ENCODE measurements at places on chromosomes 5 and 9. TPM values are rescaled to one million over a fixed set of nuclear protein-coding genes. Genes with fewer than 3 reads are reported as not detected.

GRCh38 chr9:100131216-100131615 lies 32.2 kb downstream of the INVS start:
- no peak overlapping the region for H3K4me3 ChIP-seq
- H3K36me3 ChIP-seq: peaks cover 15% of the 10 kb centered on the region
- no peak overlapping the region for H3K27ac ChIP-seq

GRCh38 chr9:137161558-137162486 lies 8.0 kb downstream of the LRRC26 start:
- no peak for DNase-seq
- H3K27ac ChIP-seq: no peak overlapping the region
- peaks cover 18% of the 10 kb centered on the region for H3K27me3 ChIP-seq

DNA sequence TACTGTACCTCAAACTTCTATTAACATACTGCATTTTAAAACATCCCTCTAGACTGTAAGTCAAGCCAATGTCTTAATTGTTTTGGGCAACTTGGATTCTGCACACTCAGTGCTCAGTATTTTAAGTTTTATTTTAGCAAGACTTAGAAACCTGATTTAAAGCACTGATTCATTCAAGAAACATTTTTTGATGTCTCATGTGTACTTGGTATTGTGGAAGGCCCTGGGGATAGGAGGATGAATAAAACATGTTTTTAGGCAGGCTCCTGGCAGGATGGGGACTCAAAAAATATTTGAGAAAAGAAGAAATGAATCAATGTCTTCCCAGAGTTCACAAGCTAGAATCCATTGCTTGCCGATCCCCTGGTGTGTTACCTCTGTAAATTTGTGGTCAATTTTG lies 334.0 kb upstream of the PUM3 start:
- DNase-seq: no peak
- H3K27me3 ChIP-seq: peaks cover 7% of the 10 kb centered on the region
- H3K36me3 ChIP-seq: no peaks in the 10 kb centered on the region
- no peak overlapping the region for H3K4me3 ChIP-seq
- peaks cover 2% of the 10 kb centered on the region for H3K4me1 ChIP-seq
- no peak overlapping the region for H3K27ac ChIP-seq

DNA sequence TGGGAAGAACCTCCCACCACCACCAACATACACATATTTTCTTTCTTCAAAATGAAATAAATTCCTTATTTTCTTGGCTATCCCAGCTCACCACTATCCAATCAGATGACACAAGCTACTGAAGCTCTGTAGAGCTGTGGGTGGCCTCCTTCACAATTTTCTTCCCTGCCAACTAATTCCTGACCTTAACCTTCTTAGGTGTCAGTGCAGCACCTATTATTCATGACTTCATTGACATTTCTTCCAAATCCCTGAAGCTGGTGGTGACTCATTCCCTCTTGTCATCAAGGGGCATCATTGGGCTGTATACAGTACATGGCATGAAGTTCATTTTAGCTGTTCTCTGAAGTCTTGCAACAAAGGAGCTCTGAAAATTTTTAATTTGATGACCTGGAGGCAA lies 42.0 kb upstream of the ADRA1B start:
- H3K27me3 ChIP-seq: peaks cover 10% of the 10 kb centered on the region
- no peak for DNase-seq
- H3K4me3 ChIP-seq: no peak overlapping the region

GRCh38 chr5:127650649-127651048 lies 1.8 kb downstream of the CTXN3 start:
- no peaks in the 10 kb centered on the region for H3K4me1 ChIP-seq
- H3K27ac ChIP-seq: no peak overlapping the region
- H3K27me3 ChIP-seq: peaks cover 8% of the 10 kb centered on the region
- no peak overlapping the region for H3K4me3 ChIP-seq
- no peaks in the 10 kb centered on the region for H3K36me3 ChIP-seq
- no peak for DNase-seq

GRCh38 chr9:113951032-113951372 lies 74.9 kb downstream of the ZNF618 start:
- H3K4me1 ChIP-seq: peaks cover 11% of the 10 kb centered on the region
- H3K27ac ChIP-seq: no peak overlapping the region
- H3K27me3 ChIP-seq: no peaks in the 10 kb centered on the region
- H3K36me3 ChIP-seq: no peaks in the 10 kb centered on the region

DNA sequence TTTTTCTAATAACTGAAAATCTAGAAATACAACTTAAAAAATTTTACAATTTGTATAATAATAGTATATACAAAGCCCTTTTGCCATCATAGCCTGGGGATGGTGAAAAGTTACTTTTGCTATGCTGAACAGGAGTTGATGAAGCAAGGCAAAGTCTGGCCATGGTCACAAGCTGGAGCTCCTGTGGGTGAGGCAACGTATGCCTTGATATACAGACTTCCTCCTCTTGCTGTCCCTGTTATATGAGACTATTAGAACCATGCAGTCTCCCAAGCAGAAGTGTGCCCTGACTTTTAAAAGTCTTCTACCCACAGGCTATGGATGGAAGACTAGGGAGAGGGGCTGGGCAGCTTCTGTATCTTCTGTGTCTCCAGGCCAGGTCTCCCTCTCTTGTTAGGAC lies 15.7 kb downstream of the FAM151B start:
- no peaks in the 10 kb centered on the region for H3K4me1 ChIP-seq
- no peak overlapping the region for H3K4me3 ChIP-seq
- H3K27me3 ChIP-seq: peaks cover 6% of the 10 kb centered on the region
- H3K27ac ChIP-seq: no peak overlapping the region
- DNase-seq: no peak

Gene GAS1
- polyA plus RNA-seq: 1.4 TPM

Gene CDK5RAP2
- 11.6 TPM for polyA plus RNA-seq

Gene GARIN3
- polyA plus RNA-seq: not detected

Gene ENG
- polyA plus RNA-seq: 12.1 TPM

Measured in immature natural killer cell (primary cell).